ENCODE measurements at places on chromosomes 4 and X.

DNA sequence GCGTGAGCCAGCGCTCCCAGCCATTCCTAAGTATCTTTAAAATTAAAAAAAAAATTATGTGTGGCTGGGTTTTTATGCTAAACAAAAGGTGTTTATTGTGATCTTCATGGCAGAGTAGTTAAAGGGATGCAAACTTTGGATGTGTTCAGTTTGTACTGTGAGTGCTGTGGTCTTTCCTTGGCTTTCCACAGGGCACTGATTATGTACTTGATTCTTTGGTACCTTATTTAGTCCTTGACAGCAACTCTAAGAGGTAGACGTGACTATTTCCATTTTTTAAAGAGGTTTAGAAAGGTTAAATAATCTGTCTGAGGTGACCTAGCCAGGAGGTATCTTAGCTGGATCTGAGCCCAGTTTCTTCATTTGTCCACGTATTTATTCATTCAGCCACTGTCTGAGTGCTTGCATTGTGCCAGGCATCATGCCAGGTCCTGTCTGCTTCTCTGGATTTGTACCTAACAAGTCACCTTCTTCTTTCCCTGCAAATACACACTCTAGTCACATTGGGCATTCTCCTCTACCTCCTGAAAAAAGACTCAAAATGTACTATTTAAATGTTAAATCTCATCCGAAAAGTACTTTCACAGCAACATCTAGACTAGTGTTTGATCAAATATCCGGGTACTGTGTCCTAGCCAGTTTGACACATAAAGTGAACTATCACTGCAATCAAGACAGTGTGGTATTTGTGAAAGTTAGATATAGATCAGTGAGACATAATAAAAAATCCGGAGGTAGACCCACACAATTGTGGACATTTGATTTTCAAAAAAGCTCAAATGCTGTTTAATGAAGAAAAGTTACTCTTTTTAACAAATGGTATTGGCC lies 31.5 kb downstream of the WWC2 start:
- DNase-seq: no peak

- DNase-seq: no peak
Observed at GRCh38 chr4:149785696-149786431, 29.8 kb downstream of the IQCM start.

GRCh38 chrX:531611-531936 lies 99.0 kb upstream of the SHOX start:
- no peak for DNase-seq

- no peak for DNase-seq
Observed at GRCh38 chr4:6591313-6591712, 16.3 kb downstream of the MAN2B2 start.

DNA sequence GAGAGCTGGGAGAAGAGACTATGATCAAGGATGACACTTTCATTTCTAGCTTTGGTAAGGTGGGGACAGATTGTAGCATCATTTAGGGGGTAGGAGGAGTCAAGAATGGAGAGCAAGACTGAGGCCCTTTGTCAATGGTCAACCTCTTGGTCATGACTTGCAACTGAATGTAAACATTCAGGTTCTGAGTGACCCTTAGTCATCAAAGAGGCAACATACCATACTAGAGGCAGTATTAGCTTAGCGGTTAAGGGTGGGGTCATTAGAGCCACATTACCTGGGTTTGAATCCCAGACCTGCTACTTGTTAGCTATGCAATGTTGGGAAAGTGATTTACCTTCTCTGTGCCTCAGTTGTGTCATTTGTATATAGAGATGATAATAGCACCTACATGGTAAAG lies 76.5 kb downstream of the MED28 start:
- DNase-seq: no peak

GRCh38 chrX:118360429-118361125 lies 14.7 kb downstream of the WDR44 start:
- no peak for DNase-seq
